Activated CD4-positive, alpha-beta T cell treated with anti-CD3 and anti-CD28 coated beads, Interleukin-2, amount 10 ng/mL, durations not matched to agents 24 days and 14 days (primary cell): ENCODE measurements at places on chromosomes 5 and 9. TPM values are rescaled to one million over a fixed set of nuclear protein-coding genes. Genes with fewer than 3 reads are reported as not detected.

The NMUR2 gene
- total RNA-seq: not detected in 2 replicates

GRCh38 chr5:107388141-107388861 lies 282.4 kb downstream of the EFNA5 start:
- no peaks in the 10 kb centered on the region for H3K36me3 ChIP-seq
- H3K4me3 ChIP-seq: peak overlapping the region; percentile 64
- H3K4me1 ChIP-seq: peaks cover 20% of the 10 kb centered on the region
- peaks cover 10% of the 10 kb centered on the region for H3K27me3 ChIP-seq

DNA sequence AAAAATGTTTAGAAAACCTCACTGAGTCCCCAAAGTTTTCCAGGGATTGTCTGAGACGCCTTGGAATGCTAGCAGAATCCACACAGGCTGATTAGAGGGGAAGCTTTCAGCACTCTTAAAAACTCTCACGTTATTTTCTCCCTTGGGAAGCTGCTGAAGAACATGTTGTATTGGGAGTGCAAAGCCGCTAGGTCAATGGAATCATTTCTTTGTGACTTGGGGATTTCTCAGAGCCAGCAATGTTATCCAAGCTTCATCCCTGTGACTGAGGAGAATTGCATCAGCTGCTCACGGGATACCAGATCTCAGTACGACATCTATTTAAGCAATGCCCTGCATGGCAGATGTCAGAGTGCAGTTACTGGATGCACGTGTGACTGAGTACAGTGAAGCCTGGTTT lies 426.4 kb upstream of the MPDZ start:
- no peaks in the 10 kb centered on the region for H3K4me1 ChIP-seq
- H3K36me3 ChIP-seq: no peaks in the 10 kb centered on the region
- H3K27ac ChIP-seq: no peak overlapping the region
- H3K27me3 ChIP-seq: no peaks in the 10 kb centered on the region

DNA sequence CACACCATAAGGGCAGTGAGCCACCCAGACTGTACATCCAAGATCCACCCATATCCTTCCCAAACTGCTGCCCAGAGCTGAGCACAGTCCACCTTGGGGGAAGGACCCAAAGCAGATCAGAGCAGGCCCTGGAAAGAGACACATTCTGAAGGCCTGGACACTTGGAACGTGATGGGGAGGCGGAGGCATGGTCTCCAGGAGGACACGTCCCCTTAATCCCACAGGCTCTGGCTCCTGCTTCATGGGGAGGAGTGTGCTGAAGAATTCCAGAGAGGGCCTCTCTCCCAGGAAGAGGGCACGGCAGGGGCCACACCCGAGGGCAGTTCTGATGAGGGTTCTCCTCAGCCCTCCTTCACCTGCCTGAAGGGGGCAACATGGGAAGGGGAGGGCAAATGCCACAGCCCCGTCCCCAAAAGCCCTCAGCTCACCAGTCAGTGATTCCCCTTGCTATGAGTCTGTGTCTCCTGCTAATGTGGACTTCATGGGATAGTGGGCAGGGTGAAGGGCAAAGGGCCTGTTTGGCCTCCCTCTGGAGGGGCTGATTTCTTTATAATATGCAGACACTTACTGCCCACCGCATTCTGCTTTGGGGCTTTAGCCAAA lies 276.8 kb downstream of the ENC1 start:
- H3K4me3 ChIP-seq: no peak overlapping the region
- no peak for DNase-seq
- H3K27me3 ChIP-seq: no peaks in the 10 kb centered on the region
- H3K27ac ChIP-seq: no peak overlapping the region

DNA sequence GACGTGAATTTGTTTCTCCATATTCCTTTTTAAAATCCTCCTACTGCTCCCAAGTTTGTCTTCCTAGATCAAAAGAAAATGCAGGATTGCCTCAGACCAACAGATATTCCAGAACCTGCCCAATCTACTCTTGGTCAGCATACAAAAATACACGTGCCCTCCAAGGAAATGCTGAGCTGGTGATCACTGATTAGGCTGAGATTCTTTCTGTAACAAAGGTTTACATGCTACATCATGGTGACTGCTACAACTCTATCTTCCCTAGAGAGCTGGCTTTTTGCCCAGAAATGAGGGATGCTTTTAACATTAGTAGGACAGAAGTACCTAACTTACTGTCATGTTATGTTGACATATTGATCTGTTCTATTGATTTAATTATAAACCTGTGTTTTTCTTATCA lies 35.5 kb downstream of the OR2Y1 start:
- H3K4me3 ChIP-seq: no peak overlapping the region
- no peak overlapping the region for H3K27ac ChIP-seq
- H3K36me3 ChIP-seq: no peaks in the 10 kb centered on the region
- H3K27me3 ChIP-seq: peaks cover 5% of the 10 kb centered on the region
- no peaks in the 10 kb centered on the region for H3K4me1 ChIP-seq

The ELOVL7 gene
- total RNA-seq: 0.56 and 1.1 TPM in 2 replicates

The PCDHGA11 gene
- 0.23 and 0.31 TPM in 2 replicates for total RNA-seq

- H3K4me3 ChIP-seq: no peak overlapping the region
- H3K27ac ChIP-seq: no peak overlapping the region
- no peak for DNase-seq
- peaks cover 2% of the 10 kb centered on the region for H3K27me3 ChIP-seq
- H3K36me3 ChIP-seq: no peaks in the 10 kb centered on the region
Measured at GRCh38 chr9:70902692-70903131, 218.7 kb downstream of the TRPM3 start.

The F2RL1 gene
- 0.14 and 0.23 TPM in 2 replicates for total RNA-seq

DNA sequence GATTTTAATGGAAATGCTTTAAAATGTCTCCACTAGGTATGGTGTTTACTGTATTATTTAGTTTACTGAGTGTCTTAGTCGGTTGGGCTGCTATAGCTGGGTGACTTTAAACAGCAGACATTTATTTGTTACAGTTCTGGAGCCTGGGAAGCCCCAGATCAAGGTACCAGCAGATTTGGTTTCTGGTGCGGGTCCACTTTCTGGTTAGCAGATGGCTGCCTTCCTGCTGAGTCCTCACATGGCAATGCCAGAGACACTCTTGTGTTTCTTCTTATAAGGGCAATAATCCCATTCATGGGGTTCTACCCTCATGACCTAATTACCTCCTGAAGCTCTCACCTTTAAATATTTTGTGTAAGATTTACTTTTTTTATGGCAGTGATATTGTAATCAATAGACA lies 715 bp upstream of the OR1J4 start:
- no peak overlapping the region for H3K27ac ChIP-seq
- DNase-seq: no peak
- no peaks in the 10 kb centered on the region for H3K36me3 ChIP-seq
- peaks cover 5% of the 10 kb centered on the region for H3K27me3 ChIP-seq

The DDX41 gene
- total RNA-seq: 157 and 172 TPM in 2 replicates

The KIF12 gene
- not detected in 2 replicates for total RNA-seq

DNA sequence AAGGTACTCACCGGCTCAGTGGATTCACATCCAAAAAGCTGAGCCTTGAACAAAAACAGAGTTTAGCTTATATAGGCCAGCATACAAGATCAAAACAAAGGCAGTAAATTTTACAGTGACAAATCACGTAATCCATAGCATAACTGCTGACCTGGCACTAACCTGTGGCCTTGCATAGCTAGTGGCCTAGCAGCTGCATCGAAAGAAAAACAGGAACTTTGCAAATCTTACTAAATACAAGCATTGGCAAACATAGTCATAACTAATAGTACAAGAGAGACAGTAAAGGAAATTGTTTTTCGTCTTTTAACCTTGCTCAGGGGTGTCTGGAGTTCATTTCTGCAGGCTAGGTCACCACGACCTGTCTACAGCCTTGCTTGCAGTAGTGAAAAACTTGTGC lies 4.8 kb downstream of the HSDL2 start:
- H3K4me1 ChIP-seq: peaks cover 21% of the 10 kb centered on the region
- DNase-seq: no peak
- H3K27me3 ChIP-seq: no peaks in the 10 kb centered on the region
- H3K36me3 ChIP-seq: peaks cover 4% of the 10 kb centered on the region
- no peak overlapping the region for H3K4me3 ChIP-seq

DNA sequence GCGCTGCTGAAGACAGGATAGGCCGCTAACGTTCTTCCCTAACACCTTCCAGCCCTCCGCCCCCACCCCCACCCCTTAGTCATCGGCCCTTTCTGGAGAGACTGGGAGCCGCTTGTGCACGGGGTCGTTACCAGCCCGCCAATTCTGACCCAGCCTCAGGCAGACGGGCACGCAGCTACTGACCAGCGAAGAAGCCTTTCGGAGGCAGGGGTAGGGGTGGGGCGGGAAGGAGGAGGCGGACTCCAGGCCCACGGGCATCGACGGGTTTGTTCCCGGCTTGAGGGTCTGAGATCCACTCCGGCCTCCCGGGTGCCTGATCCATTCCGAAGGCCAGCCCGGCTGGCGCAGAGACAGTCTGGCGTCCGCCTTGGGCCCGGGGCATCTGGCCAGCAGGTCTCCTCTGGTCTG lies 729 bp upstream of the HAND1 start:
- H3K4me3 ChIP-seq: no peak overlapping the region
- peaks cover 21% of the 10 kb centered on the region for H3K4me1 ChIP-seq
- H3K27ac ChIP-seq: peak overlapping the region; percentile 55
- peaks cover 89% of the 10 kb centered on the region for H3K27me3 ChIP-seq

GRCh38 chr9:21688108-21689102 lies 114.0 kb upstream of the MTAP start:
- H3K4me1 ChIP-seq: peaks cover 24% of the 10 kb centered on the region
- no peak overlapping the region for H3K27ac ChIP-seq
- no peak for DNase-seq
- H3K36me3 ChIP-seq: no peaks in the 10 kb centered on the region
- no peak overlapping the region for H3K4me3 ChIP-seq
- peaks cover 15% of the 10 kb centered on the region for H3K27me3 ChIP-seq

DNA sequence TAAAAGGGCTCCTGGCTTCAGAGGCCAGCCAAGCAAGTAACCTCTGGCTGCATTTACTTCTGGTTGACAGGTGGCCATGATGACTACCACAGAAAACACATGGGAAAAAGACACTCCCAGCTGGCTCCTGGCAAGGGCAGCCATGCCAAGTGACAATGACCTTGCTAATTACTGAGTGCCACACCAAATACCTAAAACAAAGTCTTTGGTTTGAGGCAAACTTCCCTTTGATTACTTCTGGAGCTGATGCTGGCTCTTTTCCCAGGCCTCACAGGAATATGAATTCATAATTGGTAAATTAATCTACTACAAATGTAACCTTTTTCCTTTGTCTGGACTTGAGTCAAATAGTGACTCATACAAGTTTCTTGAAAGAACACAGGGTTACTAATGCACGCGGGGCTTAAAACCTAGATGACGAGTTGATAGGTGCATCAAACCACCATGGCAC lies 61.0 kb downstream of the LPAR1 start:
- no peak for DNase-seq
- no peaks in the 10 kb centered on the region for H3K27me3 ChIP-seq
- no peaks in the 10 kb centered on the region for H3K4me1 ChIP-seq
- no peaks in the 10 kb centered on the region for H3K36me3 ChIP-seq

DNA sequence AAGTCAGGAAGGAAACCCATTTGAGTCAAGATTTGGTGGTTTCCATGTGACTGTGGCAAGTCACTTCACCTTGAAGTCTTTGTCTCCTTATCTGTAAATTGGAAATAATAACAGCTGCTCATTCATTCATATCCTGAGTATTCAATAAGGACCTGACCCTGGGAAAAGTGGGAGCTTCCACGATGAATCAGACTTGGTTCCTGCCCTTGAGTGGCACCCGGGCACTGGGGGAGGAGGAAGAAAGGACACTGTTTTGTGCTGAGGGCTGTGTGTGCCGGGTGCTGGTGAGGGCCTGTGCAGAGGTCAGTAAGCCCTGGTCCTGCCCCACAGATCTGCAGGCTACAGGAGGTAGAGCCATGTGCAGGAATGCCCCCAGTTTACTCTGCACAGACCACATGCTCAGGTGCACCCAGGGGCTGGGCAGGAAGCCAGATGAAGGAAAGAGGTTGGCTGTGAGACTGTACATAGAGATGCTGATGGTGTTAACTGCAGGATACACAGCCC lies 6.8 kb downstream of the NDST1 start:
- H3K36me3 ChIP-seq: no peaks in the 10 kb centered on the region
- H3K4me1 ChIP-seq: no peaks in the 10 kb centered on the region
- H3K27ac ChIP-seq: no peak overlapping the region
- no peak overlapping the region for H3K4me3 ChIP-seq
- no peak for DNase-seq
- H3K27me3 ChIP-seq: no peaks in the 10 kb centered on the region

DNA sequence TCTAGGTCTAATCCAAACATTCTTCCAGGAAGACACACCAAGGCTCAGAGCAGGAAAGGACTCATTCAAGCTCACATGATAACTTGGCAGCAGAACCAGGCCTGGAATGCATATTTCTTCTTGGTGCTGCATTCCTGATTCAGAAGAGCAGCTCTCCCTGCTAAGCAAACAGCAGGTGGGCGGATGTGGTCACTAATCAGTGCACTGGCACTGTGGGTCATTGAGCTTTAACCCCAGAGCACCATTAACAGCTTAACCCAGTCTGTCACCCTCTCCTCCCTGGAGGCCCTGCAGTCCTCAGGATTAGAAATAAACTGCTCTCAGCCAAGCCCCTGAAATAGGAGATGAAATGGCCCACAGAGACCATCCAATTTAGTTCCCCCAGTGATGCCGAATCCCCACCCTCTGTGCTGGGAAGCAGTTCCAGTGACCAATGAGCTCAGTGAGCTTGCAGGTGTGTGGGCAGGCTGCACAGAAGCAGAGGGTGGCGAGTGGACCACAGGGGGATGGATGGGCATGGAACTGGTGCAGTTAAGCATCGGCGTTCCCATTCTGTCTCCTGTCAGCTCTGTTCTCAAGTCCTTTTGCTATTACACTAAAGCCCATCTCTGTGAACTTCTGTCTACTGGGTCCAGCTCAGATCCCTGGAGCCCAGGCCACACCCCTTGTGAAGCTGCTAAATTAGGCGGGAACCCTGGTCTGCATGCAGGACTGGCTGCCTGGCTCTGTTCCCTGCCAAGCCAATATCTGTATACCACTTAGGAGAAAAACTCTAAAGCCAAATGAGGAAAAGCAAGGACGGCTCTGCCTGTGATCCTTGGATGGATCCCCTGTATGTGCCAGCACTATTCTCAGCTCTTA lies 16.6 kb upstream of the MEGF9 start:
- no peaks in the 10 kb centered on the region for H3K36me3 ChIP-seq
- no peak overlapping the region for H3K4me3 ChIP-seq
- no peaks in the 10 kb centered on the region for H3K27me3 ChIP-seq
- H3K27ac ChIP-seq: no peak overlapping the region
- DNase-seq: no peak

GRCh38 chr9:972501-973294 lies 3.8 kb upstream of the DMRT3 start:
- peak; percentile 60 for DNase-seq
- peaks cover 7% of the 10 kb centered on the region for H3K4me1 ChIP-seq
- H3K27me3 ChIP-seq: peaks cover 74% of the 10 kb centered on the region
- H3K27ac ChIP-seq: no peak overlapping the region
- H3K4me3 ChIP-seq: peak overlapping the region; percentile 19

The FAT2 gene
- total RNA-seq: not detected in 2 replicates

DNA sequence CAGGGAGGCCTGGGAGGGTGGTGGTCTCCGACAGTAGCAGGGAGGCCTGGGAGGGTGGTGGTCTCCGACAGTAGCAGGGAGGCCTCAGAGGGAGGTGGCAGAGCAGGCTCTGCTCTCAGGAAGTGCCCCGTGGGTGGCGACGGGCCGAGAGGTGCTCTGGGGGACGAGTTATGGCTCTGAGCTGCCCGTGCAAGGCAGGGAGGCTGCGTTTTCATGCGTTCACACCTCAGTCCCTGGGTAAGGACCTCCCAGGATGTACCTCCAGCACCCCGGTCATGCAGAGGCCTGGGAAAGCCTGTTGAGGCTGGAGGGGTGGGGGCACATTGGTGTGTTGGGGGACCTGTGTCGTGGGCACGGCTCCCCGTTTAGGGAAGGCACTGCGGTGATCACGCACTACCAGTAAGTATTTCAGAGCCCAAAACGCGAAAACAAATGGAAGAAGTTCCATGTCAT lies 37.4 kb upstream of the CLPTM1L start:
- H3K27ac ChIP-seq: no peak overlapping the region
- H3K36me3 ChIP-seq: no peaks in the 10 kb centered on the region
- no peak for DNase-seq
- H3K27me3 ChIP-seq: peaks cover 5% of the 10 kb centered on the region
- peaks cover 16% of the 10 kb centered on the region for H3K4me1 ChIP-seq
- no peak overlapping the region for H3K4me3 ChIP-seq
